ENCODE measurements at places on chromosomes 7 and 10.

GRCh38 chr10:35058134-35058533, 32.0 kb downstream of the CUL2 start:
- peak; percentile 26 for DNase-seq

- DNase-seq, result no peak
Observed at GRCh38 chr7:144588559-144589051, 185.1 kb upstream of the NOBOX start.

GRCh38 chr10:103244666-103245271, 918 bp upstream of the RPEL1 start:
- DNase-seq, result peak; percentile 87

- DNase-seq, result no peak
Observed at GRCh38 chr10:60465801-60466200, 76.1 kb upstream of the ANK3 start.

DNA sequence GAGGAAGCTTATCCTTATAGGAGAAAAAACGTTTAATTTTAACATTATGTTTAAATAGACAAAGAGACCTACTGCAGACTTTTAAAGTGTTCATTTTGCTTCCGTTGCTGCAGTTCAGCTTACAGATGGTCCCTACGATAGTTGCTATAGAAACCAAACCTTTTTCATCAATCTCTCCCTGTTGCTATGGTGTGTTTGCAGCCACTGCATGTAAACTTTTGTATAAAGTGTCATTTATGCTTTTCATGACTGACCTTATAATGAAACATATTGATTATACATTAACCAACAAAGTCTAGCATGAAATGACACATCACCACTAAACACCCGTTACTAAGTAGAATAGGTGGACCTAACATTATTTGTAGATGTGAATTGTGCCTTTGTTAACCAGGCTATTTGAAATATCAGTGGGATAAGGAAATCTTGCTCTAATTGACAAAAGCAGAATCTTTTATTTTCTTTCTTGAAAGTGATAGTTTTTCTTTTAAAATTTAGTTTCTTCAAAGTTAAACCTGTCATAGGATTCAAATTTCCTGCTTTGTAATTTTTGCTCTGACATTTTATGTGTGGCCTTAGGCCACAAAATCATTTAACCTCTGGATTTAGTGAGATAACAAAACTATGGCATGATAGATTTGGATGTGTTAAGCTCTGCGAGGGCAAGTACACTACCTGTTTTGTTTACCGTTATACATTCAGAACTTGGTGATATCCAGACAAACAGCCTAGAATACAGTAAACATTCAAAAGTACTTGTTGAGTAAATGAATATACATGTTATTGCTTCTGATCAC, 64.0 kb downstream of the CACNB2 start:
- DNase-seq, result no peak

GRCh38 chr10:74824900-74825370, 1.5 kb upstream of the KAT6B start:
- DNase-seq, result no peak

- no peak for DNase-seq
Observed at GRCh38 chr10:129770286-129770685, 193.8 kb downstream of the EBF3 start.

GRCh38 chr10:77393411-77393810, 244.2 kb downstream of the KCNMA1 start:
- DNase-seq, result no peak

DNA sequence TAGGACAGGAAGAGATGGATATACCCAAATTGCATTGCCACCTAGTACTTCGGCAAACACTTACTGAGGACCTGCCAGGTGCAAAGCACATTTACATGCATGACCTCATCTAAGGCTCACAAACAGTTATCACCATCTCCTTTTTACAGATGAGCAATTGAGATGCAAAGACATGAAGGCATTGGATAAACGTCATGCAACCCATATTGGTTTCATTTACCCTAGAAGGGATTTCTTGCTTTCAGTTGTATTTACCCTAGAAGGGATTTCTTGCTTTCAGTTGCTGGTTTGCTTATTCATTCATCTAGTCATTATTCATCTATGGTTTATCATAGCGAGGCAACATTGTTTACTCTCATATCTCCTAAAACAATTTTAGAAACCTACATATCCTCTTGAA, 52.2 kb downstream of the STEAP1B start:
- peak; percentile 59 for DNase-seq

DNA sequence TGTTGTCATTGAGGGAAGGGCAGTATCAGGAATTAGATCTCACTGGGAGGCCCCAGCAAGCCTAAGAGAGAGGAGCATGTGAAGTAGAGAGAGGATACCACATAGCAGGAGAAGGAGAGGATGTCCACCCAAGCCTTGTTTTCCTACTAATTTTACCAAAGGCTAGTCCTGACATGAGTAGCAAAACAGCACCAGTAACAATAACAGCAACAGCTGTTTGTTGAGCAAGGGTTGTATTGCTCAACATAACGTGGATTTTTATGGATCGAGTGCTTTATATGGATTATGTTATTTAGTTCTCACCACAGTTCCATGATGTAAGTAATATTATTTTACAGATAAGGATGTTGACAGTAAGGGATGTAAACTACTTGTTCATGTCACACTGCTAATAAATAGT, 135.2 kb upstream of the DLX6 start:
- no peak for DNase-seq

DNA sequence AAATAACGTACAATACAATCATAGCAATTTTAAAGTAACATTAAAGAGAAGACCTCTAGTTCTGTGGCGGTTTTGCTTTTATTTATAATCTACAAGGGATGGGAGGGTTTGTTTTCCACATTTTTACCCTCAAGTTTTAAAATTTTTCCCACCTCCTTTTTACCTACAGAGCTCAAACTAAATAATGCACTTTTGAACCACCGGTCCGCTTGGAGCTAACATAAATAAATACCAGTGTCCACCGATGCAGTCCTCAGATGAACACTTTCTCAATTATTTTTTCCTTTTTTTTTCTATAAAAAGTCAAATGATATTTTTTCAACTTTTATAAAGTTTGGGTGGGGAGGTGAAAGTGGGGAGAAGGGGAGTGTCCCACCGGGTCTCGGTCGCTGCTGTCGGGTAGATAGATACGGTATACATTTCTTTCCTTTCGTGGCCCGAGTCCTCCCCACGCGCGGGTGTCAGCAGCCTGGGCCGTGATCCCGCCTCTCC, 3.3 kb downstream of the ZNF503 start:
- DNase-seq, result no peak

- DNase-seq, result no peak
Observed at GRCh38 chr7:31362401-31362800, 21.9 kb upstream of the NEUROD6 start.

DNA sequence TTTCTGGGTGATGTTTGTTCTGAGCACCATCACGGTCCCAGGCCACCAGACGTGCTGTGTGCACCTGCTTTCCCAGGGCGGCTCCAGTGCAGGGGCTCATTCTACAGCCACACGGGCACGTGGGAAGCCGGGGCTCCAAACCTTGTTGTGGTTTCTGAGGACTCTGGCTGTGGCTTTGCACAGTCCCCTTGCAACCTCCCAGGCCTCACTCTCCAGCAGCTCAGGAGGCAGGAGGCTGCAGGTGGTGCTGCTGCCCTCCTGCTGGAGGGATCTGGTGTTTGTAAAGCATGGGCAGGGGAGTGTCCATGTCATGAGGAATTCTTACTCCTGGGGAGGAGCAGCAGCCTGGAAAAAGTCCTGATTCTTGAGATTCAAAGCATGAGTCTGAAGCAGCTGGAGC, 54.3 kb downstream of the INSYN2A start:
- DNase-seq, result no peak
